Stromal cell of bone marrow (primary cell): ENCODE measurements at places on chromosomes 1 and 21.

- DNase-seq: no peak
Measured at GRCh38 chr1:215529111-215529510, 38.0 kb upstream of the KCTD3 start.

DNA sequence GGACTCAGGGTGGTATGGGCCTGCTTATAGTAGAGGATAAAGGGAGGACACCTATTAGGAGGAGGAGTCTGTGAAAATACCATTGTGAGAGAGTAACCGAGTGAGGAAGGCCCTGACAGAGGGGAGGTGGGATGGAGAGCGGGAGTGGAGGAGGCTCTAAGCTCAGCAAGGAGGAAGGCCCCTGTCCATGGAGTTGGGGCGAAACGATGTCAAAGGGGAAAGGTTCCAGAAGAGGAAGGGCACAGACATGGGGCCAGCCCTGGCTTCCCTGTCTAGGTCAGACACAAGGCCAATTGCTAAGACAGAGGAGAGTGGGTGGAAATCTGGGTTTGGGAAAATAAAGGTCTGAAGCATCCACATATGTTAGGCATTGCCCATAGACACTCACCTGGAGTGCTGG, 44.2 kb downstream of the ELK4 start:
- no peak for DNase-seq

DNA sequence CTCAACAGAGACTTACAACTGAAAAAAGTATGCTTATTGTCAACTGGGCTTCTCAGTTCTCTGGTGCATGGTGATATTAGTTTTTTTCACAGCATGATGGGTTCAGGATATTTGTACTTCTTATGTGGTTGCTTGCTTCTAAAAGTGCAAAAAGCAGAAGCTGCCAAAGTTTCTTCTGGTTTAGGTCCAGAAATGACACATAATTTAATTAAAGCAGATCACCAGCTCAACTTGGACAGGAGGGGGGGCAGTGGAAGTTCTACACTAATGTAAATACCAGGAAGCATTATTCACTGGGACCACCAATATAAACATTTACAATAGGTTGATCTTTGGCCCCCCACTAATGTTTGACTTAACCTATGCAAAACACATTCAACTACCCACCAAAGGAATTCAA, 354.8 kb upstream of the BRINP3 start:
- no peak for DNase-seq

- DNase-seq: no peak
Measured at GRCh38 chr1:10978719-10979118, 33.7 kb upstream of the TARDBP start.

DNA sequence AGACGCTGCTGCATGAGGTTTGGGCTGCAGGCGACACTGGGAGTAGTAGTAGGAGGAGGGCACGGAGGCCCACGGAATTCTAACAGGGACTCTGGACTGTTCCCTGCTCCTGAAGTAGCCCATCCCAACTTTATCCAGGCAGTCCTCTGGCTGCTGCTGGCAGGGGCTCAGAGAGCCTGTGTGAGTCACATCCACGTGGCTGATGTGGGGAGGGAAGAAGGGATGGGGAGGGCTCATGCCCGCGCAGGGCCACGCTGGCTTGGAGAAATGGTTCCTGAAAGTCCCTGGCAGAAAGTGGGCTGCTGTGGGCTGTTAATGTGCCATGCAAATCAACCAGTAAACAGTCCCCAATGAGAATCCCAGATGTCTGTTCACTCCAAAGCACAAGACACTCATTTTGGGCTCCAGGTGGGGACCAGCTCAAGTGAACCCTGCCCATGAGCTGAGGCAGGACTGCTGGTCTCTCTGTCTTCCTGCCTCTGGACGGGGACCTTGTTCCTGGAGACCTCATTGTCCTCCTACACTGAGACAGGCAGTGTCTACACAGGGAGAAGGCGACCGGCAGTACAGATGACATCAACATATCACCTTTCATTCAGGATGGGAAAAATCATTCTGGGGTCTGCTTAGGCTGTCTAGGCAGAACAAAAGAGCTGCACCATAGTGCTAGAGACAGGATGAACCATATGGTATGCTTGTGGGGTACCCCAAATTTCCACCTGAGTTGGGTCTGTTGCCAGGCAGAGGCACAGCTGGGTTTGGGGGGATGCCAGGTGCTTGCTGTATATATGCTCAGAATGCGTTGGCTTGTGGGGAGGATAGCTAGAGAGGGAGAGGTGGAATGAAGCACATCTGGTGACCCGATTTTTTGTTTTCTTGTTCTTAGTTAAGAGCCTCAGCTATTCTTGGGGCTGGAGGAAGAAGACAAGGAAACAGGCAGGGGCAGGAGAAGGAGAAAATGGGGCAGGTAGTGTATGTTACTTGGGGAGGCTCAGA, 57.9 kb upstream of the FMOD start:
- DNase-seq: peak; percentile 81

GRCh38 chr1:42927920-42928505, 30.7 kb downstream of the SLC2A1 start:
- no peak for DNase-seq

DNA sequence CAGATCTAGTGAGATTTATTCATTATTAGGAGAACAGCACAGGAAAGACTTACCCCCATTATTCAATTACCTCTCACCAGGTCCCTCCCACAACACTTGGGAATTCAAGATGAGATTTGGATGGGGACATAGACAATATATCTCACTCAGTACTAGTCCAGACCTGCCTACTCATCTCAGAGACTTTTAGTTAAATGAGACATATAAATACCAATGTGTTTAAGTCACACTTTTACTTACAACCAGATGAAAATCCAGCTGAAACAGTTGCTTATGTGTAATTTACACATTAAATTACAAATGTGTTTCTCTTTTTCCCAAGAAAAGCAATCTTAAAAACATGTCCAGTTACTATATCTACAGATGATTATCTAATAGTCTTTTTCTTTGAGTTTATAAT, 1145.6 kb downstream of the KCNT2 start:
- DNase-seq: no peak

DNA sequence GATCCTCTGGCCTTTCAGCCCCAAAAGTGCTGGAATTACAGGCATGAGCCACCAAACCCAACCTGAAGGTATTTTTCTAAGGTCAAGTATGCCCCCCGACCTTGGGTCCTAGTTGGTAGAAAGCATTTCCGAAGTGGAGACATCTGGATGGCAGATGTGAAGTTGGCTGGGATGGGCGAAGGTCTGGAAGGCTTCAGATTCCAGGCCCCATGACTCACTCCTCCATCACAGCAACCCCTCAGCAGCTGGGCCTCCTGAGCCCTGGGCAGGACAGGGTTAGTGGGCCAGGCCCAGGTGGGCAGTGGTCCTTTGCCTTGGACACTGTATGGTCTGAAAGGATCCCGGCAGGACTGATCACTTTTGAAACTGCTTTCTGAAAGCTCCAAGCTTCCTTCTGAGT, 23.3 kb downstream of the NAV1 start:
- DNase-seq: no peak

DNA sequence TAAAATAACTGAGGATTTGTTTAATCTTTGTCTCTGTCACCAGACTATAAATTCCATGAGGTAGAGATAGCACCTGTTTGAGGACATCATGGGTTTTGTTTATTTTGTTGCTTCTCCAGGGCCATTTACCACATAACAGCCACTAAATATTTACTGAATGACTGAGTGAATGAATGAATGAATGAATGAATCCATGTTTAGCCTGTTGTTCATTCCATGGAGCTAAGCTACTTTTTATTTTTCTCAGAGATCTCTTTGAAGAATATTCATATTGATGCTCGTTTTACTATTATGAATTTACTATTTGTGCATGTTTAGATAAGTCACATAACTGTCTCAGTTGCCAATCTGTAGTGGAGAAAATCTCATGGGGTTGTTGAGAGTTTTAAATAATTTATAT, 17.7 kb downstream of the LRRC8B start:
- DNase-seq: no peak

- no peak for DNase-seq
Measured at GRCh38 chr1:158068918-158069317, 75.5 kb downstream of the KIRREL1 start.

DNA sequence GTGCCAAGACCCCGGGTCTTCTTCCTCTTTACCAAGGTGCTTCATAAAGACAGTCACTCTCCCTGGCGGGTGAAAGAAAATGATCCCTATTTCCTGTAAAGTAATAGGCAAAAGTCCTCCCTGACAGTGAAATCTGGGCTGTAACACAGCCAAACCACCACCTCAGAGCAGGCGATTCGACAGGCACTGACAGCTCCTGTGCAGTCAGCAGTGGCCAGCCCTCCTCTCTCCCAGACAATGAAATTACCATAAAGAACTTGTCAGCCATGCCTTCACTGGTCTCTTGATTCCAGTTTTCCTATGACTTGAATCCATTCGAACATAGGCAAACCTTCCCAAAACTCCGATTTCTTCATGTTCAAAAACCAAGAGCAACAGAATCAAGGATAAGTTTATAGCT, 492.2 kb upstream of the DAB1 start:
- DNase-seq: no peak

DNA sequence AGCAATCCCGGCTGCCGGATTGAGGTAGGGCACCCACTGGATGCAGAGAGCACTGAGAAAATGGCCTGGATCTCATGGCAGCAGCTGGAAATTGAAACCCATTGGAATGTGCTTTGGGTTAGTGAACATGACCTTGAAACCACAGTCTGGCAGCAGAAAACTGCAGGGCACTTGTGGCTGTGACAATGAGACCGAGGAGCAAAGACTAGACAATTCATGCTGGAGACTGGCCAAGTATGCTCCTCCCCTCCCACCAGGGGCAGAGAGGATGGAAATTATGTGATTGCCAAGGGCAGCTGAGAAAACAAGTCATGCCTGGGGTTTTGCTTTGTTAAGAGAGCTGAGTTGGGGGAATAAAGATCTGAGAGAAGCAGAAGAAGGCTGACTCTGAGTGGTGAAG, 60.7 kb downstream of the ZNF697 start:
- DNase-seq: peak; percentile 18

- DNase-seq: peak; percentile 16
Measured at GRCh38 chr1:19942088-19942487, 18.7 kb upstream of the PLA2G2E start.

GRCh38 chr1:150724336-150724735, 3.6 kb upstream of the HORMAD1 start:
- no peak for DNase-seq

GRCh38 chr1:18926315-18927081, 24.1 kb upstream of the ALDH4A1 start:
- DNase-seq: peak; percentile 88

DNA sequence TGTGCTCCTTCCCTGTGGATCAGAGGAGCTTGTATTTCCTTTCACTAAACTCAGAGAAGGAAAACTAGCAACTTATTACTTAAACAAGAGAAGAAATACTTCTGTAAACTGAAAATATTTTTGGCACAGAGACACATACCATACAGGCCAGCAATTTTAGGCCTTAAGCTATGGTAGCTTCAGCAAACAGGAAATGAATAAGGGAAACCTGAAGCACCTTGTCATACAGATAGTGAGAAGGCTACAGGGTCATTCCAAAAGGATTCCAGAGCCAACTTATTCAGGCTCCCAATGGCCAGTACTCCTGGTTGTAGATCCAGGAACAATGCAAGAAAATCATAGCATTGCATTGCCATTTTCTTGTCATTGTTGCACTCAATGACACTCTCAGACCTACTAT, 9.1 kb upstream of the KYAT3 start:
- no peak for DNase-seq

GRCh38 chr1:243287123-243287460, 31.3 kb downstream of the SDCCAG8 start:
- peak; percentile 28 for DNase-seq

GRCh38 chr1:212432661-212433576, at the start of gene NENF:
TSS of gene NENF (plus strand) at chr1:212432920. CDS start at chr1:212432944, 24 bp downstream.
- peak; percentile 76 for DNase-seq

- no peak for DNase-seq
Measured at GRCh38 chr1:46991083-46991923, 32.2 kb upstream of the CYP4X1 start.
